ENCODE measurements at places on chromosomes 4 and X. TPM values are rescaled to one million over a fixed set of nuclear protein-coding genes. Genes with fewer than 3 reads are reported as not detected.

CT83 gene
- total RNA-seq = not detected

FABP2 gene
- 10.7 TPM for total RNA-seq

LIMCH1 gene
- total RNA-seq = 13.3 TPM

NHS gene
- total RNA-seq = 2.7 TPM

BMPR1B gene
- total RNA-seq = 3.3 TPM

FRG2 gene
- total RNA-seq = not detected

ARSJ gene
- 13.8 TPM for total RNA-seq

TXK gene
- total RNA-seq = 1.5 TPM

SRD5A3 gene
- total RNA-seq = 37.5 TPM

GLRA2 gene
- total RNA-seq = 0.08 TPM

SPACA5B gene
- total RNA-seq = not detected

MAGEE2 gene
- total RNA-seq = not detected

HTR2C gene
- 0.04 TPM for total RNA-seq

- DNase-seq = no peak
These were observed 3.2 kb upstream of the KLHL34 start for GRCh38 chrX:21661316-21661715.

- no peak for DNase-seq
These were observed 152.9 kb downstream of the PTTG2 start for GRCh38 chr4:38113132-38113531.

DNA sequence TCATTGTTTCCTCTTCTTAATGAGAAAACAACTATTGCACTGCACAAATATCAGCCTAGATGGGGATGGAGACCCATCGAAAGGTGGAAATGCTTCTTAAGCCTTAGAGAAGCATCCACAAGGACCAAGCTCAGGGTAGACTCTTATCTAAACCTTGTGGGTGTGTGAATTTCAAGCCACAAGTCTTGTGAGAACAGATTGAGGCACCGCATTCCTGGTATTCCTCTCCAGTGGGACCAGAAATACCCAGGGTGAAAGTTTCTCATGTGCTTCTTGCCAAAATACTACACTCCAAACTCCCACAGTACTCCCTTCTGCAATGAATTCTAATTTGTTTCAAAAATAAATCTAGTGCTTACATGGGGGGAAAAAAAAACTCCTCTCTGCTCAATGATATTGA lies 375.6 kb downstream of the PDGFC start:
- no peak for DNase-seq

GRCh38 chr4:111952688-111953087 lies 192.6 kb upstream of the FAM241A start:
- DNase-seq = no peak

GRCh38 chr4:89101256-89102161 lies 9.8 kb upstream of the TIGD2 start:
- no peak for DNase-seq

- no peak for DNase-seq
These were observed 294.9 kb upstream of the ZCCHC13 start for GRCh38 chrX:74009041-74009440.

DNA sequence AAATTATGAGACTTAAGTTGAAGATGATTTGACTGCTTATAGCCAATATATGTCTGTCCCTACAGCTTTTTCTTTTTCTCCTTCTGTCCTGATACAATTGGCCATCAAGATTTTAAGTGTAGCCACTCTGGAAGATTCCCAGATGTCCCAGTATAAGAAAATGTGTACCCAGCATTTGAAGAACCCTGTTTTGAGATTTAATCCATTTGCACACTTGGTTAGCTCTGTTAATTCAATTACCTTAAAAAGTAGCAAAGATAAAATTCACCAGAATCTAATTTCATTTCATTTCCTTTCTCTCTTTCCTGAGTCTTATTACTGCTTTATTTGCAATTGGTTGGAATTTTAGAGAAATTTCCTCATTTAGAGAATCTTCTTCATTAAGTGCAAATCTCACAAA lies 81.4 kb downstream of the DDIT4L start:
- DNase-seq = no peak

- DNase-seq = no peak
These were observed 255.6 kb downstream of the ASMT start for GRCh38 chrX:1870421-1870820.

- no peak for DNase-seq
These were observed 72.7 kb downstream of the FRMPD4 start for GRCh38 chrX:12210971-12211370.

DNA sequence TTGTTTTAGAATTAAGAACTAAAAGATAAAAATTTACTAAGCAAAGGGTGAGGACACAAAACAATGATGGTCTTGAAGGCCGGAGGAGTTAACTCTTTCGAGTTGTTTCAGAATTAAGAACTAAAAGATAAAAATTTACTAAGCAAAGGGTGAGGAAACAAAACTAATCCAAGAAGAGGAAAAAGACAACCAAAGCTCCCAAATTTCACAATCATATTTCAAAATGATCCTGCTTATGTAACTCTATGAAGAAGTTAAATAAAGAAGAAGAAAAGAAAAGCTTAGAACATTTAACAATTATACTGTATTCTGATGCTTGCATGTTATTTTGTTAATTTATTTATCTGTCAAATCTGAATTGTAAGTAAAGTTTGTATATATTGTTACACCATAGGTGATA lies 154.8 kb upstream of the SLIT2 start:
- DNase-seq = no peak

DNA sequence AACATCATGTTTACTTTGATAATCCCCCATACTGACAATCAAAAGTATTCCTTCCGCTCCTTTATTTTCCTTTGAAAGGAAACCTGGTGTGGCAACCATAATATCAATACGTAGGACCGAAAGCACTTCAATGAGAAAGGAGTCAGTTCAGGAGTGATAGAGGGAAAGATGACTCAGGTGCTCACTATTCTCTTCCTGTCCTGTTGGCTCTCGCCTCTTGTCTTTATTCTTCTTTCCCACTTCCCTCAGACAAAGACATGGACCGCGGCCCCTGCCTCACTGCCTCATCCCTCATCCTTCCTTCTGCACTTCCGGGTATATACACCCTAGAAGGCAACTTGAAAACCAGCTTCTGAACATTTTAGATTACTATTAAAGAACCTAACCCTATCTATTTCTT lies 49.8 kb upstream of the TNIP3 start:
- DNase-seq = no peak

DNA sequence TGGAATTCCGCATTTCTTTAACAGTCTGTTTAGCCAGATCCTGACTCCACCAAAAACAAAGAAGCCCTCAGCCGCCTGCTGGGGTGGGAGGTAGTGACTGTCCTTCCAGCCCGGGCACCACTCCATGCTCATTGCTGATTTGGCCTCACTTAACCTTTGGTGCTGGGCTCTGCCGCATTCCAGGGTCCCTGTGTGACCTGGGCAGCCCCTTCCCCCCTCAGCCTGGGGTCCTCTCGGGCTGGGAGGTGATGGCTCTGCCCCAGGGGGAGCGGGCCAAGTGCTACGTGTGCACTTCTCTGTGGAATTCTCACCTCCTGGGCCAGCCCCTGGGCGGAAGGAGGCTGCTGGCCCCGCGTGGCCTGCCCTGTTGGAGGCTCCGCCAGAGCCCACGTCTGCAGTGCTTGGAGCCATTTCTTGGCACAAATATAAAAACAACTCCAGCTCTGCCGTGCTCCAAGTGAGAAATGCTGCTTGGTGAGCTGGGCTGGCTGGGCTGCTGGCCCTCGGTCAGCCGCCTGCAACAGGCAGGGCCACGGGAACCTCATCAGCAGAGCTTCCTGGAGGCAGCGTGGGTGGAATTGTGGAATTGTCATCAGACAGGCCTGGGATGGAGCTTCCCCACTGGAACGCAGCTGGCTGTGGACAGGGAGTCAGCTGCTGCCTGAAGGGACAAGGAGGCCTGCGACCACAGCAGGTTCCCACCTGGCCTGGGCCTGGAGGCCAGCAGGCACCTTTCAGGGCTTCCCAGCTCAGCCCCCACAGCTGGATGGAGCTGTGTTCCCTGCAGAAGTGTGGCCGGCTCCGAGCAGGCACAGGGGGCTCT lies 66.0 kb downstream of the TRMT44 start:
- peak; percentile 32 for DNase-seq

DNA sequence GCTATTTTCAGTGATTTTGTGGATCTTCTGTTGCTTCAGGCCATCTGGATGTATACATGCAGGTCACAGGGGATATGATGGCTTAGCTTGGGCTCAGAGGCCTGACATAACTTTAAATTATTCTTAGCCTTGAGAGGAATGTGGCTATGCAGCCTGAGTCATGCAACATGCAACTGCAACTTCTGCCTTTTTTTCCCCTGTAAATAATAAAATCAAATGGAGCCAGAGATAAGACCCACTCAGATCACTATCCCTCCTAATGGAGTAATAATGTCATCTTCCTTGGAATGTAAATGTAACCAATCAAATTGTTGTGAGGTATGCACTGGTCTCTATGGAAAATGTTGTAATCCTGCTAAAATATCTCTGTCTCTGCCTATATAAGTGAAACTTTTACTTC lies 54.9 kb downstream of the MAGEB17 start:
- DNase-seq = no peak

GRCh38 chr4:107330916-107331315 lies 294.8 kb upstream of the DKK2 start:
- DNase-seq = no peak

GRCh38 chr4:55920571-55920970 lies 28.2 kb upstream of the CEP135 start:
- no peak for DNase-seq

GRCh38 chrX:35016051-35016450 lies 73.5 kb downstream of the FAM47B start:
- DNase-seq = no peak

GRCh38 chr4:72418458-72418857 lies 150.6 kb downstream of the ADAMTS3 start:
- peak; percentile 40 for DNase-seq

GRCh38 chr4:121950212-121950679 lies 1.6 kb downstream of the TRPC3 start:
- DNase-seq = peak; percentile 88

- DNase-seq = peak; percentile 13
These were observed 1.8 kb upstream of the EXOSC9 start for GRCh38 chr4:121799208-121799823.

DNA sequence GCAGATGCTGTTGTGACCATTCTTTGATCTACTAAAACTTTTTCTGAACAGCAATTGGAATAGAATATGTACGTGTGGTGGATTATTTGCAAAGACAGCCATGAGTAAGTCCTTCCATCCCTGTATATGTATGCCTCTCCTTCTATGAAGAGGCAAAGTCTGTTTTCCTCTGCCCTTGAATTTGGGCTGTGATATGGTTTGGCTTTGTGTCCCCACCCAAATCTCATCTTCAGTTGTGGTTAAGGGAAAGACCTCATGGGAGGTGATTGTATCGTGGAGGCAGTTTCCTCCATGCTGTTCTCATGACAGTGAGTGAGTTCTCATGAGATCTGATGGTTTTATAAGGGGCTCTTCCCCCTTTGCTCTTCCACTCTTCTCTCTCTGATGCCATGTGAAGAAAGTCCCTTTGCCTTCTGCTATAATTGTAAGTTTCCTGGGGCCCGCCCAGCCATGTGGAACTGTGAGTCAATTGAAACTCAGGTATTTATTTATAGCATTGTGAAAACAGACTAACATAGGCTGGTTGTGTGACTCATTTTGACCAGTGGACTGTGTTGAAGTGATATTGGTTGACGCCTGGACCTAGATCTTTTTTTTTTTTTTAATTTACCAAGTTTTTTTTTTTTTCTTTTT lies 108.3 kb upstream of the CAMK2D start:
- DNase-seq = peak; percentile 17

DNA sequence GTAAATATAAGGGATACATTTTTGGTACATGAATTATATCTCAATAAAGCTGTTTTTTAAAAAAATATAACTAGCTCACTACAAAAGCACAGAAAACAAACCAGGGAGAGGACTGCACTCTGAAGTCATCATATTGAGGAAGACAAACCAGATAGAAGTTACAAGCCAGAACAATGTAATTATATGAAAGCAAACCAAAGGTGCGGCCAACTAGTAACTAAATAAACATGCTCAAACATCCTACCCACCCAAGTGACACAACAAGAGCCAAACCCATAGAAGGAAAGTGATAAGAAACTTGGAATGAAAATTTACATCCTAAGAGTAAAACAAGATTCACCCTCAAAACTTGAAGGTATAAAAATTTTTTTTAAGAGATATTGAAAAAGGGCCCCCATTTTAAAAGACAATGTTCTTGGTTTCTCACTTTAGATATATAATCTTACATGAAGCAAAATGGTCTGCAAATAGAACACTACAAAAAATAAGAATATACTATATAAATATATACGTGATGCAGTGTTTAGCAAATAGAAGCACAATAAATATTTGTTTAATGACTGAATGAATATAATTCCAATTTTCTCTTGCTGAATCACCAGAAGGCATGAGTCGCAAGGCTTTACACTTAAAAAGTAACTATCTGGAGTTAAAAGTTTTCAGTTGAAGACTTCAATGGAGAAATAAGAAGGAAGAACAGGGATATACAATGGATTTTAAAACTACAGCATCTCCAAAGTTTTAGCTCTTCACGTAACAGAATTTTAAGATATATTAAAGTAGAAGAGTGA lies 4.0 kb upstream of the SH3D19 start:
- DNase-seq = no peak

DNA sequence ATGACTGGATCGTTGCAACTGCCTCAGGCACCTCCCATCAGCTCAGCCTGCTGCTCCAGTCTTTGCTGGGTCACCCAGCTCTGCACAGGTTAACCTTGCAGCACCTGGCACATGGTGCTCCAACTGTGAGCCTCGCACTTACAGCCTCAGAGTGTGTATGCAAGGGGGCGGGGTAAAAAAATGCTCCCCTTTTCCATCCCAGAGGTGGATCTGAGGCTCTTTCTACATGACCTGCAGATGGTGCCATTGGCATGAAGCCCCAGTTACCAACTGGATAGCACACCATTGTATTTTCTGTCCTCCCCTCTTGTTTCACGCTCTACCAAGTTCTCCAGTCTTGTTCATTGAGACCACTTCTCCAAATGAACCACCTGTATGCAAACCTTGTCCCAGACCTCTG lies 46.2 kb upstream of the TRPC3 start:
- no peak for DNase-seq

- DNase-seq = no peak
These were observed 33.0 kb downstream of the FREM3 start for GRCh38 chr4:143667461-143667860.

DNA sequence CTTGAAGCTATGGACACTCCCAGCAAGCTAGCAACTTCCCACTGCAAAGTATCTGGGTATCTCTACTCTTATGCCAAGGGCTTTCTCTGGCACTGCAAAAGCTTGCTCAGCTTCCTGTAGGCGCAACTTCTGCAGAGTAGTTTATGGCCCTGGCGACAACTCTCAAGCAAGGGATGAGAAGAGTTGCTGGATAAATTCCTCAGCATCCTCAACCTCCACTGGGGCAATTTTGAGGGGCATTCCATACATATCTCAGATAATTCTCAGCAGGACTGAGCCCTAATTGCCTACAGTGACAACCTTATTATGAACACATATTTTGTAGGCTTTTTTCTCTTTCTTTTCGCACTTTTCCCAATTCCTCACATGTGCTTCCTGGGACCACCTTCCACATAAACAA lies 31.2 kb upstream of the TAB3 start:
- no peak for DNase-seq

Measured in hepatocyte (in vitro differentiated cells).